ENCODE measurements at places on chromosomes 3 and 15.
A peak's percentile ranks its signal among the peaks of the same experiment; 100 is the strongest.

DNA sequence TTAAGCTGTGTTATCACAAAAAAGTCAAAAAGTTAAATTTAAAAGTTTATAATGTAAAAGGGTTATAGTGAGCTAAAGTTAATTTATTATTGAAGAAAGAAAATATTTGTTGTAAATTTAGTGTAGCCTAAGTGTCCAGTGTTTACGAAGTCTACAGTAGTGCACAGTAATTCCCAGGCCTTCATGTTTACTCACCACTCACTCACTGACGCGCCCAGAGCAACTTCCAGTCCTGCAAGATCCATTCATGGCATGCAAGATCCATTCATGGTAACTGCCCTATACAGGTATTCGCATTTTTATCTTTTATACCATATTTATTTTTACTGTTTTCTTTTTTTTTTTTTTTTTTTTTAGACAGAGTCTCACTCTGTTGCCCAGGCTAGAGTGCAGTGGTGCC lies 69.5 kb downstream of the TPRA1 start:
- no peak for DNase-seq

DNA sequence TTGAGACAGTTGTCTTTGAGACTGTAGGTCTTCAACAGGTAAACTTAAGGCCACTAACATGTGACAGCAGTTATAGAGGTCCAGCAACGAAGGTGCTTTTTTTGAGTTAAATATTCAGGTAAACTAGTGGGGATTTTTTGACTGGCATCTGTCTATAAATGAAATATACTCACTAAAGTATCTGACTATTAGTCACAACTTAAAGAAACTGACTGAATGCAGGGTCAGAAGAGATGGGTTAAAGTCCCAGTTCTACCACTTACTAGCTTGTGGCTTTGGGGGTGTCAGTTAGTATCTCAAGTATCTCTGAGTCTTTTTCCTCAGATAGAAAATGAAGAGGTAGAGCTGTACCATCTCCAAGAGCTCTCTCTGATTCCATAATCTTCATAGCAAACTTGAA lies 18.0 kb downstream of the MIX23 start:
- DNase-seq = no peak

DNA sequence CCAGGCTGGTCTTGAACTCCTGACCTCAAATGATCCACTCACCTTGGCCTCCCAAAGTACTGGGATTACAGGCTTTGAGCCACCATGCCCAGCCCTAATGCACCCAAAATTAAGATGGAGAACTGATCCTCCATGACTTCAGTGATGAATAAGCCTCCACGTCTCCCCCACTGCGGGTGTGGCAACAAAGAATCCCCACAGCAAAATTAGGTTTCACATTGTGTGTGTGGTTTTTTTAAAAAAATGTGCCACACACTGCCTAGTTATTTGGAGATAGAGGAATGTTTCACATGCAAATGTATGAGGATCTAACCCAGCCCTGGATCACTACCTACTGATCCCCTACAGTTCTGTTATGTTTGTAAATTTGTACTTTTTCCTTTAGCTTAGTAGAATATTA lies 17.3 kb downstream of the HDAC11 start:
- DNase-seq = no peak

GRCh38 chr3:157585386-157585785 lies 82.2 kb upstream of the VEPH1 start:
- no peak for DNase-seq

GRCh38 chr15:35256551-35256950 lies 171.5 kb upstream of the NANOGP8 start:
- no peak for DNase-seq

DNA sequence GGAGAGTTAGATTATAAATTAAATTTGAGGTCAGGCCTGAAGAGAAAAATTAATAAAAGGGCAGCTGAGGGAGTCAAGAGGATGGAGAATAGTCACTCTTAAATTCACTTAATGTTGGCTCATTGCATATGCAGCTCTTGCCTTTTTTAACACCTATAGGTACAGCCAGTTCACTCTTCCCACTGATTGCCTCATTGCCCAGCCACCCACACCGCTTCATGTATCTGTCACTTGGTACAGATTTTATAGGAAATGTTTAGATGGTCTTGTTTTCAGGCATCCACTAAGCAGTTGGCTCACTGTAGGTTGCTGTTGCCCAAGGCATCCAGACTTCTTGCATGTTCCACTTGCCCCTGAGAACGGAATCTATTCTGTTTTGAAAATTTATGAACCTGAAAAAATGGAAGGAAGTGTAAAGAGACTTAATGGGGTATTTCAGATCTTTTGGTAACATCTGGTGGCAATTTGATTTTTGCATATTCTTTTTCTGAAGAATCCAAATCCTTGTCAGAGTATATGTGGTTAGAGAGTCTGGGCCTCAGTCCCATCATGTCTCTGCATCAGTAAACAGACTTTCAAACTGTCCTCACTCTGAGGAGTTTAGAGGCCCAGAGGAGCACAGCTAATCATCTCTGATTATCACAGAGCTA lies 151.9 kb downstream of the RBPMS2 start:
- DNase-seq = no peak

GRCh38 chr3:40741729-40742128 lies 217.0 kb downstream of the ZNF621 start:
- no peak for DNase-seq

- no peak for DNase-seq
Observed at GRCh38 chr15:84586696-84587095, 14.1 kb upstream of the ZSCAN2 start.

DNA sequence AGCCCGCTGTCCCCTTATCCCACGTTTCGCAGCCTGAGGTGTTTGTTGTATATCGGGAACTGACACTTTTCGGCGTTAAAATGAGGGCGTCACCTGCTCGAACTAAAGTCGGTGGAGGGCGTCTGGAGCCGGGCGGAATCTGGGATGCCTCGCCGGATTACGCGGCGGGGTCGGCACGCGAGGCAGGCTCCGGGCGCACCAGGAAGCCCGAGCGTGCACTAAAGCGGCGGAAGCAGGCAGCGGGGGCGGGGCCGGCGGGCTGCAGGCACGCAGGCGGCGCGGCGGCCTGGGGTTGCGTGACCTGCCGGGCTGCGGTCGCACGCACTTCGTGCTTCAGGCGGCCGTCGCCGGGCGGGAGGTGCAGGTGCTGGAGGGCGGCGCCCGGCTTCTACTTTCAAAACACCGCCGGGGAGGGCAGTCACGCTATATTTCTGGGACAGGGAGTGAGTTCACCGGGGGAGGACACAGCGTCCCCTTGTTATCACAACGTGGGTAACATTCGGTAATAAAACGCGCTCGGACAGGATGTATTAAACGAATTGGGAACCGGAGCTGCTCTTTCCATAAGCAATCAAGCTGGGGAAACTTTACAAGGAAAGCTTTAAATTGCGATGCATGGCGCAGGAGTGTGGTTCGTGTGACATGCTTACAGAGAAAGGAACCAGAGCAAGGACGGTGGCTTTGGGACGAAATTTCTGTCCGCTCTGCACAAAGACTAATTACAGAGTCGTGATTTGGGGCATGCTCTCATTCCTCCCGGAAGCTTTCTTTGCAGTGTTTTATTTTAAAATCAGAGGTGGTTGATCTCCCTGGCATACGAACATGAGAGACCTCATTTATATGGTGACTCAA lies 9.1 kb upstream of the LEKR1 start:
- DNase-seq = peak; percentile 91

DNA sequence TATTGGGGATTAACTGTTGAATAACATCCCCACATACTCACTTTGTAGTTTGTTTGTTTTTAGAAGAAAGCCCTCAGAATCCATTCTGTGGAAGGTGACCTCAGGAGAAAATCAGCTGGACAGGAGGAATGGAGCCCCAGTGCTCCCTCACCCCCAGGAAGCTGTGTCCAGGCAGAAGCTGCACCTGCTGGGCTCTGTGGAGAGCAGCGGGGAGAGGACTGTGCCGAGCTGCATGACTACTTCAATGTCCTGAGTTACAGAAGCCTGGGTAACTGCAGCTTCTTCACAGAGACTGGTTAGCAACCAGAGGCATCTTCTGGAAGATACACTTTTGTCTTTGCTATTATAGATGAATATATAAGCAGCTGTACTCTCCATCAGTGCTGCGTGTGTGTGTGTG lies 14.0 kb downstream of the TIGIT start:
- no peak for DNase-seq

GRCh38 chr15:61835496-61836106 lies 224.6 kb downstream of the VPS13C start:
- DNase-seq = peak; percentile 67

- DNase-seq = no peak
Observed at GRCh38 chr3:12963231-12963896, 109.9 kb downstream of the IQSEC1 start.

Data from A549 (cell line).